ENCODE measurements at places on chromosomes 4 and X.

- DNase-seq = no peak
Measured at GRCh38 chr4:143391261-143391660, 54.6 kb downstream of the GAB1 start.

- DNase-seq = no peak
Measured at GRCh38 chr4:84126061-84126787, 372.9 kb downstream of the NKX6-1 start.

- no peak for DNase-seq
Measured at GRCh38 chr4:99655308-99656081, 2.1 kb downstream of the C4orf54 start.

- no peak for DNase-seq
Measured at GRCh38 chrX:54950730-54951375, 30.2 kb downstream of the TRO start.

- no peak for DNase-seq
Measured at GRCh38 chr4:169025184-169025583, 15.1 kb upstream of the CBR4 start.

- no peak for DNase-seq
Measured at GRCh38 chr4:182448281-182449151, 205.3 kb downstream of the TENM3 start.

DNA sequence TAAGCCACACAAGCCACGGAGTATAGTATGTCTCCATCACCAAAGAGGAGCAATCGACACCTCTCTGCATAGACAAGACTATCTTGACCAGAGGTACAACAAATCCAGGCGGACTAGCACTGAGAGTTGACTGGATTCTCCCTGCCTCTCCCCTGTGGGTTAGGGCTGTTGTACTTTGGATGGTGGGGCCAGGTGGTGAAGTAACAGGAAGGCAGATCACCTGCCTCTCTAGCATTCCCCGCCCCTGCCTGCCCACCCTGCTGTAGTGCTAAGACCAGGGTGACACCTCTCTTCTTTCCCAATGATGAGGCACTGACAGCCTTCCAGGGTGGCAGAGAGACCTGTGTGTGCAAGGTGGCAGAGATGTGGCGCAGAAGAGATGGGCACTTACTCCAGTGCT, 47.5 kb upstream of the TRIM2 start:
- DNase-seq = no peak

- no peak for DNase-seq
Measured at GRCh38 chrX:7746856-7747255, 96.1 kb upstream of the VCX start.

- DNase-seq = no peak
Measured at GRCh38 chr4:844752-845232, 18.9 kb upstream of the CPLX1 start.

GRCh38 chrX:13188731-13189309, 131.0 kb downstream of the ATXN3L start:
- DNase-seq = no peak

- DNase-seq = no peak
Measured at GRCh38 chr4:52199574-52200338, 148.7 kb downstream of the SPATA18 start.

- no peak for DNase-seq
Measured at GRCh38 chr4:25347473-25347872, 29.6 kb upstream of the ANAPC4 start.

- no peak for DNase-seq
Measured at GRCh38 chrX:68203211-68203610, 230.1 kb downstream of the OPHN1 start.

DNA sequence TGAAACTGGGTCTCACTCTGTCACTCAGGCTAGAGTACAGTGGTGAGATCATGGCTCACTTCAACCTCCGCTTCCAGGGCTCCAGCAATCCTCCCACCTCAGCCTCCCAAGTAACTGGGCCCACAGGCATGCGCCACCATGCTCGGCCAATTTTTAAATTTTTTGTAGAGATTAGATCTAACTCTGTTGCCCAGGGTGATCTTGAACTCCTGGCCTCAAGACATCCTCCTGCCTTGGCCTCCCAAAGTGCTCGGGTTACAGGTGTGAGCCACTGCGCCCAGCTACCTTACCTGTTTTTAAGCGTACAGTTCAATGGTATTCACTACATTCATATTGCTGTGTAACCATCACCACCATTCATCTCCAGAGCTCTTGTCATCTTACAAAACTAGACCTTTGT, 41.5 kb downstream of the ING2 start:
- no peak for DNase-seq

DNA sequence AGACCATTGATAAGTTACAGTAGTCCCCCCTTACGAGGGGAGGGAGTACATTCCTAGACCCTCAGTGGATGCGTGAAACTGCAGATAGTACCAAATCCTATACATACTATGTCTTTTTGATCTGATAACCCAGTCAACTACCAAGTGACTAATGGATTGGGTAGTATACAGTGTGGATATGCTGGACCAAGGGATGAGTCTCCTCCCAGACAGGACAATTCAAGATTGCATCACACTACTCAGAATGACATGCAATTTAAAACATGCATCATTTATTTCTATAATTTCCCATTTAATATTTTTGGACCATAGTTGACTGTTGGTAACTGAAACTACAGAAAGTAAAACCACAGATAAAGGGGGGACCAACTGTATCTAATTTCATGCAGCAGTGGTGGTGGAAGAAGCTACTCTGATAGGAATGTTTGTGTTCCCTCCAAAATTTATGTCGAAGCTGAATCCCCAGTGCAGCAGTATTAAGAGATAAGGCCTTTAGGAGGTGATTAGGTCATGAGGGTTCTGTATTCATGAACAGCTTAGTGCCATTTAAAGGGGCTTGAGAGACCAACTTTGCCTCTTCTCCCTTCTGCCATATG, 11.9 kb downstream of the HADH start:
- no peak for DNase-seq

DNA sequence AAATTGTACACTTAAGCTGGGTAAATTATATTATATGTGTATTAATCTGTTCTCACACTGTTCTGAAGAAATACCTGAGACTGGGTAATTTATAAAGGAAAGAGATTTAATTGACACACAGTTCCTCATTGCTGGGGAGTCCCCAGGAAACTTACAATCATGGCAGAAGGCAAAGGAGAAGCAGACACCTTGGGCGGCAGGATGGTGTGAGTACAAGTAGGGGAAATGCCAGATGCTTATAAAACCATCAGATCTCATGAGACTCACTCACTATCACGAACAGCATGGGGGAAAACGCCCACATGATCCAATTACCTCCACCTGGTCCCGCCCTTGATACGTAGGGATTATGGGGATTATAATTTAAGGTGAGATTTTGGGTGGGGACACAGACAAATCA, 34.9 kb downstream of the PDE5A start:
- no peak for DNase-seq

DNA sequence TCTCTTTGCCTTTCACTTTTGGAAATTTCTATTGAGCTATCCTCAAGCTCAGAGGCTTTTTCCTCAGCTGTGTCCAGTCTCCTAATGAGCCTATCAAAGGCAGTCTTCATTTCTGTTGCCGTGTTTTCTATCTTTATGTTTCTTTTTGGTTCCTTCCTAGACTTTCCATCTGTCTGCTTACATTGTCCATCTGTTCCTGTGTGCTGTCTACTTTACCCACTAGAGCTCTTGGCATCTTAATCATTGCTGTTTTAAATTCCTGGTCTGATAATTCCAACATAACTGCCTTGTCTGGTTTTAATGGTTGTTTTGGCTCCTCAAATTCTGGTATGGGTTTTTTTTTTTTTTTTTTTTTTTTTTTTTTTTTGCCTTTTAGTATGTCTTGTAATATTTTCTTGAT, 9.3 kb upstream of the PDE6B start:
- DNase-seq = no peak

GRCh38 chr4:122827879-122828601, 1.4 kb downstream of the FGF2 start:
- DNase-seq = peak; percentile 25

All from stimulated activated CD4-positive, alpha-beta T cell treated with anti-CD3 and anti-CD28 coated beads, TNF-alpha, amount 100 ng/mL, for 24 hours (primary cell).